PC-3 (cell line): ENCODE measurements at places on chromosomes 2 and 18. TPM values are rescaled to one million over a fixed set of nuclear protein-coding genes. Genes with fewer than 3 reads are reported as not detected.

- no peaks in the 10 kb centered on the region for H3K36me3 ChIP-seq
- no peak overlapping the region for H3K4me3 ChIP-seq
- no peak for DNase-seq
- no peak overlapping the region for H3K27ac ChIP-seq
Measured at GRCh38 chr18:48943736-48944527, 6.8 kb downstream of the SMAD7 start.

- H3K27me3 ChIP-seq, result no peaks in the 10 kb centered on the region
- no peak for DNase-seq
Measured at GRCh38 chr2:76977846-76978727, 544.1 kb downstream of the LRRTM4 start.

DNA sequence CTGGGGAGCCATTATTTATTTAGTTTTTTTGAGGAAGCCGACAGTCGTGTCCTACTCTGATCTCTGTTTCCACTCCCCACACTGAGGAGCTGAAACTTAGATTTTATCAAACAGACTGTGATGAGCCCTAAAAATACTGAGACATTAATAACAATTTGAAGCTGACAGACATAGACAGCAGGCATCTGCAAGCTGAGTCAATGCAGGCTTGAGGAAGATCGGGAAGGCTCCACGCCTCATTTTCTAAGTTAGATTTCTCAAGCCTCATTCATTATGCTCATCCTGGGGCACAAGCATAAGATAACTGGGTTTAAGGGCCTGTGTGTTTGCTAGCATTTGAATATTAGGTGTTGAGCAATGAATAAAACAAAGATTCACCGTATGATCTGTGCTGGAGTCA, 26.3 kb downstream of the EFR3B start:
- H3K4me1 ChIP-seq, result peaks cover 9% of the 10 kb centered on the region
- no peaks in the 10 kb centered on the region for H3K36me3 ChIP-seq
- no peak overlapping the region for H3K27ac ChIP-seq
- H3K4me3 ChIP-seq, result no peak overlapping the region

The EML6 gene
- total RNA-seq, result 5.3 and 15.7 TPM in 2 replicates

The STARD6 gene
- total RNA-seq, result not detected in 2 replicates

GRCh38 chr2:224347176-224348051, 54.5 kb downstream of the FAM124B start:
- no peak overlapping the region for H3K4me3 ChIP-seq
- H3K27ac ChIP-seq, result no peak overlapping the region
- H3K27me3 ChIP-seq, result no peaks in the 10 kb centered on the region
- H3K36me3 ChIP-seq, result no peaks in the 10 kb centered on the region
- peak; percentile 28 for DNase-seq
